ENCODE measurements at places on chromosomes 11 and 22.

GRCh38 chr11:92870196-92870832 lies 99.1 kb upstream of the MTNR1B start:
- no peak for DNase-seq

DNA sequence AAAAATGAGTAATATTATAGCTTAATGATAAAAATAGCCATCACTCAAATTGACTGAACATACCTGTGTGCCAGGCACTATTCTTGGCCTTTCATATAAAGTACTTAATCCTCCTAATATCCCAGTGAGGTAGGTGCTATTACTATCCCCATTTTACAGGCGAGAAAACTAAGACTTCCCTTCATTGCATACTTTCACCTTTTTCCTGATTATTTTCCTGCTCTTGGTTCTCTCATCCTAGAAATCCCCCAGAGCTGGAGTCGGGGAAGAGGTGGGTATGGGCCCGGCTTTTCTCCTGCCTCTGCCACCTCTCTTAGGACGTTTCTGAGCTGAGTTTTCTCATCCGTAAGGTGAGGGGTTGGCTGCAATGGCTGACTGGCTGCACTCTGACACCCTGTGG lies 2.2 kb downstream of the NPTXR start:
- DNase-seq: no peak

GRCh38 chr11:76329983-76330382 lies 50.9 kb downstream of the THAP12 start:
- no peak for DNase-seq

- no peak for DNase-seq
These were observed 5.3 kb downstream of the PPM1F start for GRCh38 chr22:21947040-21948014.

DNA sequence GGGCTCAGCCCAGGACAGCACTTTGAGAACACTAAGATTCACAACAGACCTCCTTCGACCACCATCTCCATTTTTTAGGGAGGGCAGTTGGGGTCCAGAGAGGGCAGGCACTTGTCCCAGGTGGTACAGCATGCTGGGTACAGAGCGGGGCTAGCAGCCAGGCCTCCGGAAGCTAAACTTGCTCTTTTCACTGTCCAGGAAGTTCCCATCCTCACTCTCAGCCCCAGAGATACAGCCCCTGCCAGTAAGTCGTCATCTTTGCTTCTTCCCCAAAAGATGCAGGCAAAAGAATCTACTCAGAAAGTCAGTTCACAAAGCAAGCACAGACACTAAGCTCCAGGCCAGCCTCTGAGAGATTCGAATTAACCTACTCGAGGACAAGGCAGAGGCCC lies 6.7 kb upstream of the RAB3IL1 start:
- DNase-seq: no peak

DNA sequence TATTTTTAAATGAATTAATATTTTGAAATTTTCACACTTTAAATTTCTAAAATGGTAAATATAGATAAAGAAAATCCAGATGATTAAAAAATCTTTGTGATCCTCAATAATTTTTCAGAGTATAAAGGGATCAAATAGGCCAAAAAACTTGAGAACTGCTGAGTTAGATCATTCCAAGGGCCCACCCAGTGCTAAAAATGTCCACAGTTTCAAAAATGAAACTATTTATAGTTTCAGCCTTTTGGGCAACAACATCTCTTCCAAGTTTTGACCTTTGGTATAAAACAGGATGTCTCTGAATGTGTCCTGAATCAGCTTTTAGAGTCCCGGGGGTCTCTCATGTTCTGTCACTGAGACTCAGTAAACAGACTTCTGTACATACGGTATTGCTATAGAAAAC lies 20.9 kb upstream of the BAIAP2L2 start:
- DNase-seq: no peak

DNA sequence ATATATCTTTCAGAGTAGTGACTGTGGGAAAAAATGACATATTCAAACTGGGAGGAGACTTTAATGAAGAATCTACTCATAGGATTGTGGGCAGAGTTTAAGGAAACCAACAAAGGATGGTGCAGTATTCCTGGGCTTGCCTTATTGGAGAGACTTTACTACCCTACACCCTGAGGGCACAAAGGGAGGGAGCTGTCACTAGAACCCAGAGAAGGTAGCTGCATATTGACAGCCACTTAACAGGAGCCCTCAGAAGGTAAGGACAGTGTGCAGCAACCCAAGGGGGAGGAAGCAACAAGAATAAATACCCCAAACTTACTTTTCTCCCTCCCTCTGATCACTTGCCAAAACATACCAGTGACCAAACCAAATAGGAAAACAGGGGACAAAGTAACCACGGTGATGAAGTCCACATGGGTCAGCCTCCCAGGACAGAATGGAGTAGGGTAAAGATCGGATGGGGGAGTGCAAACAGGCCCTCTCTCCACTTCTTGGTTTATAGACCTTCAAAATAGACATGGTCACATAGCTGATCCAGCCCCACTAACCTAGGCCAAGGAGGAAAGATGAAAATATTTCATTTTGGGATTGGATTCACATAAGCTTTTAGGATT lies 121.8 kb upstream of the SESN3 start:
- no peak for DNase-seq

GRCh38 chr11:42175203-42175602 lies 715.8 kb upstream of the LRRC4C start:
- no peak for DNase-seq

- DNase-seq: no peak
These were observed 52.0 kb upstream of the A4GALT start for GRCh38 chr22:42772647-42773046.

GRCh38 chr11:57619331-57619730 lies 21.8 kb downstream of the SERPING1 start:
- no peak for DNase-seq

GRCh38 chr22:36194971-36195370 lies 6.6 kb downstream of the APOL4 start:
- no peak for DNase-seq

DNA sequence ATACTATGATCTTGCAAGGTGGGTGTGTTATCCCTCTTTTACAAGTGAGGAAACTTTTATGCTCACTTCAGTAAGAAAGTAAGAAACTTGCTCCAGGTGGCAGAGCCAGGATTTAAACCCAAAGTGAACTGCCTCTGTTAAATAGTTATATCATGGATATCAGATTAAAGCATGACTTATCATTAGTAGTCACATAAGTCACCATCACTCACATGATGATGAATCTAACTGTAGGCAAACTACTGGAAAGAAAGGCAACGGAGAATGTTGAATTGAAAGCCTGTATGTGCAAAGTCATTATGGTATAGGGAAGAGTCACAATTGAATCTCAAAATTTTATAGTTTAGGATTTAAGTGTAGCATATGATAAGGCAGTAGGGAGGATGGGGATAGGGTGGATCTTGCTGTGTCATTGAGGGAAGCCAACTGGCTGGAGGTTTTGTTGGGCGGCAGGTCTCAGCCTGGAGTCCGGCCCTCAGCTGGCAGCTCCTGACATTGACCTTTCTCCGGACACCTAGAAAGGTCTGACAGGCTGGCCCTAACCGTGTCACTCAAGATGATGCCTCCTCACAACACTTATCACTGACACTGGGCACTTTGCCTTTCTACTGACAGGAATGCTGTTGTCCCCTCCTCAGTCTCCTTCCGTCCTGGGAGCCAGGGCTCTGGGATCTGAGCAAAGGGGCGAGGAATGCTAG lies 98.3 kb downstream of the EMSY start:
- DNase-seq: no peak

DNA sequence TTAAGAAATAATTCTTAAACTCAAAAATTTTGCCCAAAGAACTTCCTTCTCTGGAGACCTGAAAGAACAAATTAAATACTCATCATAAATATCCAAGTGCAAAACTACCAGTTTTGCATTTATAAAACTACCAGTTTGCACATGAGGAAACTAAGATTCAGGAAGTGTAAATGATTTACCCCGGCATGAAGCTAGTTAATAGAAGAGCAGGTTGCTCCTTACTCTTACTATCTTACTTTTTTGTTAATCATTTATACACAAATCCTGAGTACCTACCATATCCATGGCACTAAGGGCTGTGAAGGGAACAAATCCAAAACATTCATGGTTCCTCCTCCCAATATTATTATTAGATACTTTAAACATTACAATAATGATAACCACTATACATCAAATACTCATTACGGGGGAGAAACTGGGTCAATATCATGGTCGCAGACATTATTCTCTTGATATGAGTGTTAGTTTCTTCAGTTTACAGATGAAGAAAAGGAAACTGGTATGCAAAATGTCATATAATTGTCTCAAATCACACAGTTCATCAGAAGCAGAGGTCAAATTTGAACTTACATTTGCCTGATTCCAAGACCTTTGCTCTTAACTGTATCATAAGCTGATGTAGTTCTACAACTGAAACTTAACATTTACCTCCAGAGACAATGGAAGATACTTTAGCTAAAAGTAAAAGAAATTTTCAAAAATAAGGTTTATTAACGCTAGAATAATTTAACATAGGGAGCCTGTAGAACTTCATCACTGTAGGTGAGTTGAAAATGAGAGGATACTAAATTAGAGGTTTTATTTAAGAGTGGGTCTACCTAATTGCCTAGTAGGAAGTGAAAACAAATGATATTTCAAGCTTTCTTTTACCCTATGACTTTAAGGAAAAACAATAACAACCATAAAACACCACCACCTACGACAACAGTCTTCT lies 74.5 kb downstream of the FAM76B start:
- no peak for DNase-seq

- peak; percentile 55 for DNase-seq
These were observed 4.6 kb downstream of the MYH9 start for GRCh38 chr22:36383110-36383581.

DNA sequence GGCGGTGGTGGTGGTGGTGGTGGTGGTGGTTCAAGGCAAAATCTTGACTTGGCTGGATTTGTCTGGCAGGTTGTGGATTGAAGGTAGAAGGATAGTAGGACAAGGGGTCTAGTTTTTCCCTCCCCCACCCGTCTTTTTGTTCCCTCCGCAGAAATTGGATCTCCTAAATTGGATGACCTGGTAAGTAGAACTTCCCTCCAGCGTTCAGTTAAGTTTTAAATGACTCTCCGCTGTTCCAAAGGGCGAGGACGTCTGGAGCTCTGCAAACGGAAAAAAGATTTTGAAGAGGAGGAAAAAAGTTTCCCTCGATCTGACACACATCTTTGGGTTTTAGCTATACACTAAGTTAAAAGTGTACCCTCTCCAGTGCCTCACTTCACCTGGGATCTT lies 422 bp upstream of the LGR4 start:
- no peak for DNase-seq

DNA sequence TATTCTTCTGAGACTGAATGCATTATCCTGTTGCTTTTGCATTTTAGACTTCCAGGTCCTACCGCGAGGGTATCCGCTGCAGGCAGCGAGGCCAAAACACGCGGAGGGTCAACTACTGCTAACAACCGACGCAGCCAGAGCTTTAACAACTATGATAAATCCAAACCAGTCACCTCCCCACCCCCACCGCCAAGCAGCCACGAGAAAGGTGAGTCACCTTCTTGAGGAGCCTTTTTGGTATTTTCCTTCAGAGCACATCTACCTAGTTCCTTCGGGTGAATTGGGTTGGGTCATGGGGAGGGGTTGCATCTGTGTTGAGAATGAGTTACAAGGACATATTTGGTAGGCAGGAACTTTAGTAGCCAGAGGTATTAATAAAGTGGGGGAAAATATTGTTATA lies 179.8 kb downstream of the NAV2 start:
- no peak for DNase-seq

- no peak for DNase-seq
These were observed 211.4 kb downstream of the ETS1 start for GRCh38 chr11:128375961-128376360.

- no peak for DNase-seq
These were observed 316.8 kb downstream of the CASP12 start for GRCh38 chr11:104581246-104581980.

All from GM12891 (cell line).